Suprapubic skin (tissue), 4 donors: ENCODE measurements at places on chromosomes 7 and 10. TPM values are rescaled to one million over a fixed set of nuclear protein-coding genes. Genes with fewer than 3 reads are reported as not detected.

Gene C10orf105
- total RNA-seq, result 0.48 TPM

Gene AFAP1L2
- total RNA-seq, result 10.8 TPM

Gene COL17A1
- total RNA-seq, result 1,542 TPM

Gene AOC1
- total RNA-seq, result 1.9 TPM

Gene FOXI2
- 0.39 TPM for total RNA-seq

Gene NPC1L1
- total RNA-seq, result 0.24 TPM

Gene HTR5A
- not detected for total RNA-seq
